ENCODE measurements at places on chromosomes 4 and X.

DNA sequence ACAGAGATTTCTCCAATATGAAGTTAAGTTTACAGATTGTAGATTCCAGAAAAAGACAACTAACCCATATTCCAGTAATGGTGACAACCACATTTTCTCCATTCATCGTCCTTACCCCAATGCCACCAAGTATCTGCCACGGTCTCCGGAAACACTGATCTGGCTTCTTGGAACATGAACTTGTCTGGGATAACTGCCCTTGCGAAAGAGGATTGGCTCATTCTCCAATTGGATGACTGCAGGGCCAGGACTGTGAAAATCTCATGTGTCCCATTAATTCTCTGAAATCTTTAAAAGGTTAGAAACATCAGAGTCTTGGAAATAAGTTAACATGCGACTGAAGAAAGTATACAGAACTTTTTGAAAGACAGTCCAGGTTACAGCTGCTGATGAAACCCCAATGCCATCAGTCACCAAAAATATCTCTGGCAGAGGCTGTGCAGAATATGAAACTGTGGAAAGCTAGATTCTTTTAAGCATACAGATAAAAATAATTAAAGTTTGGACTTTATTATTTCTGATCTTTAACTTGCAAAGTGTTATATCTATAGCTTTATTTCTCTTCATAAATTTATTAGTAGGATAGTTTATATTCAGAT lies 496.9 kb downstream of the PPARGC1A start:
- DNase-seq: no peak

GRCh38 chr4:10164877-10165283 lies 48.3 kb upstream of the WDR1 start:
- DNase-seq: no peak

DNA sequence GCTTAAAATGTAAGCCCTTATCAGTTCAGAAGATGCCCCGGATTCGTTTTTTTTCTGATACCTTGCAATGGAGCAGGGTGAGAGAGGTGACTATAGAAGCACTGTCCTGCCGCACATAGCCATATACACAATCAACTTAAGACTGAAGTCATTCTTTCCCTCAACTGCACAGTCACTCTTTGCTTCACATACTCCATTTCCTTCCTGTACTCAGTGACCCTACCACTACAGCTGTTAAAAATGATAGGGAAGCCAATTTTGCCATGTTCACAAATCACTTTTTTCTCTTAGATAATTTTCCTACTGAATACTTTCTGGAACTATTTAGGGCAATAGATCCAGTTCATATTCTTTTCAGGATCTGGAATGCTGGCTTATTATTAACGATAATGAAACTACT lies 300.0 kb downstream of the ANK2 start:
- DNase-seq: no peak

GRCh38 chr4:99383399-99383798 lies 30.9 kb upstream of the ADH1C start:
- DNase-seq: no peak

GRCh38 chr4:80732010-80732409 lies 298.5 kb upstream of the BMP3 start:
- peak; percentile 31 for DNase-seq

GRCh38 chrX:114267142-114267541 lies 316.7 kb upstream of the HTR2C start:
- no peak for DNase-seq

GRCh38 chr4:10706236-10706635 lies 21.7 kb upstream of the CLNK start:
- DNase-seq: no peak

- DNase-seq: peak; percentile 11
Observed at GRCh38 chr4:98027827-98028226, 115.4 kb downstream of the STPG2 start.

DNA sequence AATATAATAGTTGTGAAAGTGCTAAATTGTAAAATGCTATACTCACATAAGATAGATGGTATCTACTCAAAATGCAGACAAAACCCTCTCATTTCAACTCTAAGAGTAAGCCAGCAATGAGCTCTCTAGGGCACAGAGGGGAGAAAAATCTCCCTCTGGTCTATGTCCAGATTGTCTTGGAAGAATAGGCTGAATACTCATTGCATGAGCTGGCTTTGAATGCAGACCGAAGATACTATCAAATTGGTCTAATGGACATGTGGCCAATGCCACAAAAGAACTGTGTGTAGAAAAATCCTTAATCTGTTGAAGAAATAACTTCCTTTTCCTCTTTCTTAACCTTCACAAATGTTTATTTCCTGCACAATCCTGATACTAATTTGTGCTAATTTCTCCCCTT lies 3.5 kb downstream of the ZXDA start:
- DNase-seq: no peak

DNA sequence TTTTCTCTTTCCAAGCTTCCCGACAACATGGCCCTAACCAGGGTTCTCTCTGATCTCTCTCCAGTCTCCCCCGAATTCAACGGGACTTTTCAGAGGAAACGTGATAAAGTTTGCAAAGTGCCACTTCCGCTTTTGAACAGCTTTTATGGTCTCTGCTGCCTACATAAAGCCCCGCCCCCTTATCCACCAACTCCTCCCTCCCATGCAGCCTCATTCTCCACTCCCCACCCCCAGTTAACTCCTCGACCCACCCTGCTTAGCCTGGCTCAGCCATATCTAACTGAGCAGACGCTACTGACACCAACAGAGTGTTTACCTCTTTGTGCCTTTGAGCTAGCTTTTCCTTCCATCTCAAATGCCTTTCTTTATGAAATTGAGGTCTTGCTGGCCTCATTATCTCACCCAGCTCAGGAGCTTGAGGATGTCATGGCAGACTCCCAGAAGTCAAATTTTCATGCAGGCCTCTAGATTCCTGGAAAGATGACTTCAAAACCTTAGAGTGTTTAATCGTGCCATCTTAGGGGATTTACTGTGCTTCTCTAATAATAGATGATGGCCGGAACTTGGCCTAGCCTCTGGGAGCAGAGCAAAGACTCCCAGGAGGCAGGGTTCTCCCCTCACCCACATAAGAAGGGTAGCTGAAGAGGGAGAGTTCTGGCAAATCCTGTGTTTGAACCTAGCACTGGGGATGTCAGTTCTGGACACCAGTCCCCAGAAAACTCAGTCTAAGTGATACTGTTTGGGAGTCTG lies 606.0 kb downstream of the BCOR start:
- DNase-seq: no peak

- DNase-seq: no peak
Observed at GRCh38 chr4:9781343-9782135, at the start of gene DRD5. Gene DRD5, plus strand, starts transcription at chr4:9781634. Its CDS starts 396 bp downstream, at chr4:9782030.

GRCh38 chr4:147854154-147854553 lies 122.3 kb downstream of the ARHGAP10 start:
- DNase-seq: no peak

- DNase-seq: peak; percentile 22
Observed at GRCh38 chr4:174631901-174632758, 109.8 kb upstream of the HPGD start.

- no peak for DNase-seq
Observed at GRCh38 chr4:72945719-72946336, 123.7 kb downstream of the COX18 start.

GRCh38 chr4:84790769-84791565 lies 175.5 kb downstream of the WDFY3 start:
- DNase-seq: no peak

GRCh38 chrX:32155044-32155638 lies 1056.2 kb downstream of the DMD start:
- no peak for DNase-seq

GRCh38 chr4:142512161-142512560 lies 333.9 kb downstream of the INPP4B start:
- DNase-seq: no peak

DNA sequence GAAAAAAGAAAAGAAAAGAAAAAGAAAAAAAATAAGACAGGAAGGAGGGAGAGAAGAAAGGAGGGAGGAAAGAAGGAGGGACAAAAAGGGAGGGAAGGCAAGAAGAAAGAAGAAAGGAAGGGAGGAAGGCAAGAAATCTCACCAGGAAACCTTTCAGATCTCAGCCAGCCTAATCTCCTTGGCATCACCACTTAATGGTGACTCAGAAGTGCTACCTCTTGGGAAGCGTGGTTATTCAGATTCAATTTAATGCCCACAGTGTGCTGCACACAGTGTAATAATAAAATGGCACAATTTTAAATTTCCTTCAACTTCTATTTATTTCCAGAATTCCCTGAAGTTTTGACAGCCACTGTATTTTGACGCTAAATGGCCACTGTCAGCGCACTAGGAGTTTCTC lies 50.3 kb downstream of the DKK2 start:
- peak; percentile 5 for DNase-seq

- no peak for DNase-seq
Observed at GRCh38 chr4:184641022-184641421, 8.2 kb downstream of the CASP3 start.

- no peak for DNase-seq
Observed at GRCh38 chr4:6189511-6189910, 10.8 kb downstream of the JAKMIP1 start.

DNA sequence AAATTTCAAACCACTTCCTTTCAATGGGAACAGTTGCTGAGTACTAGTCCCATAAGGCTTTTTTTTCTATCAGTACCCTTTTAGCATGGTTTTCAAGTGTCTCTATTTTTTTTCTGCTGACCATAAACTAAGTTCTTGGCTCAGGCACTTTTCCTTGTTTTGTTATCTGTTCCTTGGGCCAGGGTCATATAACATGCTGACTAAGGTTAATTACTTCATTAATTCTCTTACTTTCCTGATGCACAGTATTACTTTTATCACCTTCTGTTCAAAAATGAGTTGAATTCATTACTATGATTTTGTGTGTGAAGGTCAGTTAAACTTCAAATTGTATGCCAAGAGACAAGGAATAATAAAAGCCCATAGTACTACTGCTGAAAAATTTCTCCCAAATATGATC lies 19.7 kb upstream of the BTC start:
- DNase-seq: no peak

DNA sequence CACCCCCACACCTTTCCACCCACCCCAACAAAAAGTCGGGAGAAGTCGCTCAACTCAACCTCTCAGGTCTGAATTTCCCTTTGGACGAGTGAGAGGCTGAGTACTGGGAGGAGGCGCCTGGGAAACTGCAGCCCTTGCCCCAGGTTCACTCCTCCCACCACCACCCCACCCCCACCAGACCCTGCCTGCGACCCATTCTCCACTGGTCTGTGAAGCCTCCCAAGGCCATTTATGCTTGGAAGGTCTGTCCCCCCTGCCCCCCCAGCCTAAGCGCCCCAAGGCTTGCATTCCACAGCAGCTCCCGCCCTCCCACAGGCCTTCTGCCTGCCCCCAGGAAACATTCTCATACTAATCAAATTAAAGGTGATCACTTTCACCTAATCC lies 27.2 kb downstream of the ELF4 start:
- DNase-seq: no peak

GRCh38 chr4:121454251-121454979 lies 73.6 kb upstream of the QRFPR start:
- DNase-seq: no peak

GRCh38 chrX:65635378-65635777 lies 32.1 kb upstream of the MSN start:
- DNase-seq: no peak

DNA sequence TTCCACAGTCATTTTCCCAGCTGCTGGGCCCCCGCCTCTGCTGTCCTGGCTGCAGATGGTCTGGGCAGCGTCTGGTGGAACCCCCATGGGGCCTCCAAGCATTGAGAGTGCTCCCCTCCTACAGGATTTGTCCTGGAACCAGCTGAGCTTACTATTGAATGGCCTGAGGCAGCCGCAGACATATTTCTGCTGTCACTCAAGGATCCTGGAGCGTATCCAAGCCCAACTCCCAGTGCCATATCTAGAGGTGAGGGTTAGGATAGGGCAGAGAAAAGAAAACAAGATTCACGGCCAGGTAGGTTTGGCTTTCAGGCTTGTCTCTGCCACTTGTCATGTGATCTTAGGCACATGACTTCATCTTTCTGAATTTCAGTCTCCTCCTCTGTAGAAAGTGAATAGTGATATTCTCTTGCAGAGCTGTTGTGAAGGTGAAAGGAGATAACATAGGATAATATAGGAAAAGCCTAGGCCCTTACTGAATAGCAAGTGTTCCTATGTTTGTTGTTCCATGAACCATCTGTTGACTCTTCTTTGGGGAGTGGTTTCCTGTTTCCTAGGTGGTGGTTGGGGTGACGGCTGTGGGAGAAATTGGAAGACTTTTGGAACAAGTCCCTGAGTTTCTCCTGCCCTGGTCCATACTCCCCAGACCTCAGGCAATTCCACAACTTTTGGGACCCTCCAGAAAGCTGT lies 52.3 kb downstream of the SEPSECS start:
- no peak for DNase-seq

- DNase-seq: no peak
Observed at GRCh38 chrX:130758072-130758471, 144.9 kb downstream of the ENOX2 start.

DNA sequence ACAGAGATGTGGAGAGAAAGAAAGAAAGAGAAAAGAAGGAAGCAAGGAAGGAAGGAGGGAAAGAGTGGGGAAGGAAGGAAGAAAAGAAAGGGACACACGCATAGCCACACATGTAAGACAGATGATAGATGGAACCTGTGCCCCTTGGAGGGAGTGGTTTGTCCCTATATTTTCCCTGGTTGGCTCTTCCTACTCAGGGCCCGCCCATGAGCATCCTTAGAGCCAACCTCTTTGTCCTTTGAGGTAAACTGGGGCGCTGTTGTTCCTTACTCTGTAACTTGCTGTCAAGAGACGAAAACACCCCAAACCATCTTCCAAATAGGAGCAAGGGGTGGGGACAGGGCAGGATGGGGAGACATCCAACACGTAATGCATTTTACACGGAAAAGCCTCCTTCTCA lies 220.9 kb downstream of the MAML3 start:
- no peak for DNase-seq

DNA sequence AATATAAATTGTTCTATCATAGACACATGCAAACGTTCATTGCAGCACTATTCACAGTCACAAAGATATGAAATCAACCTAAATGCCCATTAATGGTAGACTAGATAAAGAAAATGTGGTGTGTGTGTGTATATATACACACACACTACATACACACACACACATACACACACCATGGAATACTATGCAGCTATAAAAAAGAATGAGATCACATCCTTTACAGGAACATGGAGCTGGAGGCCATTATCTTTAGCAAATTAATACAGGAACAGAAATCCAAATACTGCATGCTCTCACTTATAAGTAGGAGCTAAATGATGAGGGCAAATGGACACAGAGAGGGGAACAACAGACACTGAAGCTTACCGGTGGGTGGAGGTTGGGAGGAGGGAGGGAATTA lies 65.2 kb downstream of the MTHFD2L start:
- DNase-seq: no peak

GRCh38 chr4:123802933-123803332 lies 406.3 kb downstream of the SPRY1 start:
- DNase-seq: no peak

GRCh38 chr4:647481-647880 lies 22.1 kb downstream of the PDE6B start:
- no peak for DNase-seq

DNA sequence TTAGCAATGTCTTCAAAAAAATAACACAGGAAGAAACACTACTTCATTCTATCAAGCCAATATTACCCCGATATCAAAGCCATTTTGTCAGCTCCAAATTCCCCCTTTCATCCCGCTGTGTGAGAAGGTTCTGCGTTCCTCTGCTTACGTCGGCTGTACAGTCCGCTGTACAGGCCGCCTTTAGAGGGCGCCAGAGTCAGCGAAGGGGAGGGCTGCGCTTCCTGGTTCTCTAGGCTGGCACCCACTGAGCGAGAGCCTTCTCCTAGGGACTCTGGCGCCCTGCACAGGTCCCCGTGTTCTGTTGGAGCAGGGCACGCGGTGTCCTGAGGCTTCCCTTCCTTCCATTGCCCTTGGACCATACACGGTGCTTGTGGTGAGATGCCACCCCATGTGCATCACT lies 25.3 kb upstream of the CT45A1 start:
- no peak for DNase-seq

- DNase-seq: no peak
Observed at GRCh38 chr4:4719436-4719835, 140.0 kb upstream of the MSX1 start.
